ENCODE measurements at places on chromosomes 7 and 10. TPM values are rescaled to one million over a fixed set of nuclear protein-coding genes. Genes with fewer than 3 reads are reported as not detected.

Gene INA
- 0.17 TPM for total RNA-seq

Gene TRIM56
- 36.4 TPM for total RNA-seq

Gene OR2A7
- total RNA-seq = 16.8 TPM

Gene STAM
- total RNA-seq = 22.5 TPM

Gene SPDYE2B
- total RNA-seq = not detected

Gene VSTM2A
- total RNA-seq = not detected

Gene PRR15
- 2.1 TPM for total RNA-seq

Gene MMRN2
- total RNA-seq = 45.1 TPM

Gene CTTNBP2
- 18.2 TPM for total RNA-seq

Gene GTF2I
- total RNA-seq = 324 TPM

Gene CRYGN
- total RNA-seq = 16.4 TPM

Gene AGR3
- not detected for total RNA-seq

- DNase-seq = no peak
These were observed 61.6 kb upstream of the PHF14 start for GRCh38 chr7:10912077-10912476.

GRCh38 chr10:59876695-59877094, 29.7 kb downstream of the CCDC6 start:
- DNase-seq = no peak

- no peak for DNase-seq
These were observed 1.7 kb downstream of the OPALIN start for GRCh38 chr10:96357038-96357620.

- DNase-seq = peak; percentile 25
These were observed 30.6 kb upstream of the GALNTL5 start for GRCh38 chr7:151925446-151926335.

DNA sequence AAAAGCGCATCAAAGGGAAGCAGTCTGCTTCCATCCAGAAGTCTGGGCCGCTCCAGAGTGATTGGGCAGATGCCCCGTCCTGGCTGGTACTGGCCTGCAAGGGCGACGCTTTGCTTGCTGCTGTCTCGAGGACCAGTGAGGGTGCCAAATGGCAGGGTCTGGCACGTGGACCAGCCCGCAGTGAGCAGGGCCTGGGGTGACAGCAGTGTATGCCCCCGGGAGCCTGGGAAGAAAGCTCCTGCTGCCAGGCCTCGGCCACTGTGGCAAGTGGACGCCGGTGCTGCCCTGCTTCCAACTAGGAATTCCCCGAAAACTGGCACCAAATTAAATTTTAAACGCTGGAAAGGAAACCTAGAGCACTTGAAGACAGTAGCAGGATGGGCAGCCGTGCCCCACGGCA, 357.0 kb upstream of the MKI67 start:
- DNase-seq = no peak

DNA sequence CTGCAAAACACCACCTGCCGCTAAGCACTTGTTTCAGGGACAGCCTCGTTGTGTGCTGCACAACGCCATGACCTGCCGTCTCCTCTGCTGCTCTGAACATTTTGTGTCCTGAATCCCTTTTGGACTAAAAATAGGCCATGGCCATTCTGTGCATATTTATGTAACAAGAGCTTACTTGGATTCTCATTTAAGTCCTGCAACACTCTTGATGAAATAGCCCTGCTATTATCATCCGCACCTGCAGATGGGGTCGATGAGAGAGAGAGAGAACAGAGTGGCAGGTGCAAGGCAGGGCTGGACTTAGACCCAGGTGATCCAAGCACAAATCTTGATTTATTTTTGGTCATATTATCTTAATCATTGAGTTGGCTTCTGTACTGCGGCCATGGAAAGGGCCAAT, 121.2 kb upstream of the PRKCQ start:
- peak; percentile 10 for DNase-seq

GRCh38 chr7:116780966-116781365, 81.4 kb upstream of the CAPZA2 start:
- peak; percentile 76 for DNase-seq

DNA sequence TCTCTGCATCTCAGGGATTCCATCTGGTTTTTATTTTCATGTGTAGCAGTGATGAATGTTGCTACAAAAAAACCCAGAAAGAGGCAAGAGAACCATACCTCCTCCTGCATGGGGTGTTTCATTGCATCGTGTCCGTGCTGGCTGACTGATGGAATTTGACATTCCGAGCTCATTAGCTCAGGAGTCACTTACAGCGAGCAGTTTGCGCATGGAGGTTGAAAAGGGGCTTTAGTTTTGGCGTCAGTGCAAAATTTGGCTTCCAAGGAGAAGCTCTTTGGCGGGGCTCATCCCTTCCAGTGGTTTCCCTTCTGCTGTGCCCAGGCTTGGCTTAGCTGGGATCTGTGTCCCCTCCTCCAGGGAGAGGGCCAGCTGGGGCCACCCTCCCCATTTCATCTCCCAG, 25.8 kb downstream of the EMX2 start:
- no peak for DNase-seq

- no peak for DNase-seq
These were observed 16.9 kb upstream of the ANKRD1 start for GRCh38 chr10:90937645-90938258.

DNA sequence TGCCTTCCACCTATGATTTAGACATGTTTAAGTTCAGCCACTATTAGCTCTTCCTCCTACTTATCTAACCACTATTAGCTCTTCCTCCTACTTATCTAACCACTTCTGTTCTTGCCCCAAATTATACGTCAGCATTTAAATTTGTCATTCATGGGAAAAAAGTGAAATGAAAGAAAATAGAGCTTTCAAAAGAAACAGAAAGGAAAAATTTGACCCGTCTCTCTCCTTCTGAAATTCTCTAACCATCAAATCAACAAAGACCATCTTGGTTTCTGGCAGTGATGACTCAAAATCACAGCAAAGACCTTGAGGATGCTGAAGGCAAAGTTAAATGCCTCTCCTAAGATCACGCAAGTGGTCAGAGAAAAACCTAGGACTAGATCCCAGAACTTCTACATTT, 2.6 kb downstream of the LIPA start:
- no peak for DNase-seq

- no peak for DNase-seq
These were observed 195.8 kb upstream of the SEMA3C start for GRCh38 chr7:81114633-81115032.

- no peak for DNase-seq
These were observed 335.9 kb downstream of the WDR37 start for GRCh38 chr10:1392127-1392526.

GRCh38 chr10:52437205-52437646, 123.1 kb downstream of the DKK1 start:
- DNase-seq = no peak

- peak; percentile 34 for DNase-seq
These were observed 81.8 kb downstream of the PAX2 start for GRCh38 chr10:100826983-100827818.

- no peak for DNase-seq
These were observed 22.3 kb downstream of the HYAL4 start for GRCh38 chr7:123867225-123867624.

DNA sequence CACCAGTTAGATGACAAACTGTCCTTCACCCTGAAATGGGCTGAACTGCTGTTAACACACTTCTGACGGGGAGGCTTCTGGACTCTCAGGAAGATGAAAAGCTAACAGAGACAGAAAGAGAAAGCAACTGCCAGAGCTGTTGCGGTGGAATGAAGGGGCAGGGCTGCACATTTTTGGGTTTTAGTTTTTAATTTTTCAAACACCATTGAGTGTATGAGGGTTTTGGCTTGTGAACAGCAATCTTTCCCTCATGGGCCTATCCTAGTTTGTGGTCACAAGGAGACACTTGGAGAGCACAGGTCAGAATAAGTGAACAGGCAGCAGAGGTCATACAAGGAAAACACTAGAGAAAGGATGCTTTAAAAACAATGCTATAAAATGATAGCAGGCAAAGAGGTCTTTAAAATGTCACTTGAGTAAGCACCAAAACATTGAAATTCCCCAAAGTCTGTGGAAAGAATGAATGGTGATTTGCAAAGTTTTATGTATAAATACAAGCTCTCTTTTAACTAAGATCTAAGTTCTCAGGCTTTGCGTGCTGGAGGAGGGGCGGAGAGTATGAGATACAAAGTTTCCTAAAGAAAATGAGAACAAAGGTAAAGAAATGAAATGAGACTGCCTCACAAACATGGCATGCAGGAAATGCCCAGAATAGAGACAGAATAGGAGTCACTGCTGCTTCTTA, 101.4 kb upstream of the GLI3 start:
- DNase-seq = no peak
